Inflammatory macrophage treated with lipopolysaccharide for 4 hours (primary cell): ENCODE measurements at places on chromosomes 3 and 15.
A peak's percentile ranks its signal among the peaks of the same experiment; 100 is the strongest.

DNA sequence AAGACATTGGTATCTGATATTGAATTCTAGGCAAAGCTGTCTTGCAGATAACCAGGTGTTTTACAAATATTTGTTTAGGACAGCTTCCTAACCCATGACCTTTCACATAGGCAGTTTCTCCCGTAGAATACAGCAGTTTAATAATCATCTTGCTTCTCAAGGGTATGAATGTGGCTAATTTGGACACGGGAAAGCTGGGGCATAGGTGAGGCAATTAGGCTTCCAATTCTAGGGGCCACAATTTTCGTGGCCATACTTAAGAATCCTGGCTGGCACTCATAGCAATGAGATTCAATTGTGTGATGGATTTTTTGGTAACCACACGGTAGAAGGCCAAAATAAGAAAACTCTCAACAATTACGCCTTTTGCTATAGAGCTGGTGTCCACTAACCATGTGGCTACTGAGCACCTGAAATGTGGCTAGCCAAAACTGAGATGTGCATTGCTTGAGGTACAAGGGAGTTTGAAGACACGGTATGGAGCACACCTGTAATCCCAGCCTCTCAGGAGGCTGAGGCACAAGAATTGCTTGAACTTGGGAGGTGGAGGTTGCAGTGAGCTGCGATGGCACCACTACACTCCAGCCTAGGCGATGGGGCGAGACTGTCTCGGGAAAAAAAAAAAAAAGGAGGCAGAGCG lies 34.4 kb downstream of the TFRC start:
- no peak for DNase-seq

DNA sequence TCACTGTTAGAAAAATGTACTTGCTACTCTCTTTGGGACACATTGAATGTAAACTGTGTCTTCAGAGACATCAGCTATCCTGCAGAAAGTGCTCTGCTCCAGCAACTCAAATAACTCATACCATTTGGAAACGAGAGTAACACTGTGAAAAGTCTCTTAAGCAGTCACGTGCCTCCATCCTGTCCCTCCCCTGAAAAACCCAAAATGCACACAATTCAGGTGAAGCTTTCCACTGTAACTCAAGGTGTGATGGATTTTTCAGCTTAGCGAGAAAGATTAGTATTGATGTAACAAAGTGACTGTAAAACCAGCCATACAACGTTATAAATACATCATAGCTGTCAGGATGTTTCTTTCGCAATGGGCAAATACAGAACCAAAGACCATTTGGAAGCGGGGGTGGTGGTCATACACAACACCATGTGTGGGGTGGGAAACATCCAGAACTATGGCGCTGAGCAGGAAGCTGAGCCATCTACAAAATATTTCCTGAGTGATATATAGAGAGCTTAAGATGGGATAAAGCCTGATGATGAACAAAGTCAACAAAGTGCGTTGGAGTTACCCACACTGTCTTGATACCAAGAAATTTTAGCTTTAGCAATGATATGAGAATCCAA lies 332.3 kb downstream of the FOXP1 start:
- no peak for DNase-seq

GRCh38 chr3:172911142-172911541 lies 160.6 kb downstream of the ECT2 start:
- DNase-seq: no peak

GRCh38 chr3:50251220-50251619 lies 15.2 kb downstream of the GNAI2 start:
- DNase-seq: peak; percentile 70

- DNase-seq: no peak
These were observed 192.6 kb upstream of the PRICKLE2 start for GRCh38 chr3:64417816-64418215.

DNA sequence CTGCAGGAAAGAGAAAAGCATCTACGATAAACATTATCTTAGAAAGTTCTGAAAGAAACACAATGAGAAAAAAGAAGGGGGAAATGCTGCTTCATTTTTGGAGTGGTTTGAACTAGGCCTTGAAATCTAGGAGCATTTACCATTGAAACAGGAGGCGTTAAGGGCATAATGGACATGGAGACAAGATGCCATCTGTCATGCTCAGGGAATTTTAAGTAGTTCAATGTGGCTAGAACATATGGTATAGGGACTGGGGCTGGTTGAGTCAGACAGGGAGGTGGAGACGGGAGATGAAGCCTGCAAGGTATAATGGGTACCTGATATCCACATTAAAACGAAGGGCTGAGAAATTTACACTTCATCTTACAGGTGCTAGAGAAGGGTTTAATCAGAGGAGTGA lies 10.4 kb upstream of the PLAAT1 start:
- DNase-seq: no peak

DNA sequence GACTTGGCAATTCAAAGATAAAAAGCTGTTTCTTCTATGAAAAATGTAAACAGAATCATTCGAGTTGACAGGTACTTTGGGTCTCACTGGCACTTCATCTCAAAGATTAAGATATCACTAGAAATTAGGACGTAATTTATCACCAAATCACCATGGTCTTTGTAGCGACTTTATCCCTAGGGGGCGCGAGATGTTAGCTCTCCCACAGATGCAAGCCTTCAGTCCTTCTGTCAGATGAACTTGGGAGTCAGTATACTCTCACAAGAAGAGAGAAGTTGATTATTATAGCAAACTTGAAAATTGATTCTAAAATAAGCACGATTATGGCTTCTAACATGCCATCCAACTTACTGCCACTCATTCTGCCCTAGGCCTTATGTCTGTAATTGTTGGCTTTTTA lies 150.3 kb downstream of the ALCAM start:
- DNase-seq: no peak

DNA sequence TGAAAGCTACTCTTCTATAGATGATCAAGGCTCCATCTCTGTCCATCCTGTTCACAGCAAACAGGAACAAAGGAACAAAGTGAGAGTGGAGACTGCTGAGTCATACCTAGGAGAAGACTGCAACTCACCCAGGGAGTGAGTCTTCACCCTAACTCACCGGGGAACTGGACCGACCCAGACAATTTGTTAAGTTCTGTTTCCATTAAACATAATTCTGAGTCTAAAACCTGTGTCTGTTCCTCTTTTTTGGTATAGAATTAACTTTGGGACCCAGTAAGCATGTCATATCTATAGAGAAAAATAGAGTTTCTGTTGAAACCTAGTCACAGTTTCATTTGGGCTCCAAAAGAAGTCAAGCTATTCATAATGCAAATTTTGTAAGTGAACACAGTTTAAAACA lies 21.6 kb downstream of the CCDC80 start:
- peak; percentile 7 for DNase-seq

DNA sequence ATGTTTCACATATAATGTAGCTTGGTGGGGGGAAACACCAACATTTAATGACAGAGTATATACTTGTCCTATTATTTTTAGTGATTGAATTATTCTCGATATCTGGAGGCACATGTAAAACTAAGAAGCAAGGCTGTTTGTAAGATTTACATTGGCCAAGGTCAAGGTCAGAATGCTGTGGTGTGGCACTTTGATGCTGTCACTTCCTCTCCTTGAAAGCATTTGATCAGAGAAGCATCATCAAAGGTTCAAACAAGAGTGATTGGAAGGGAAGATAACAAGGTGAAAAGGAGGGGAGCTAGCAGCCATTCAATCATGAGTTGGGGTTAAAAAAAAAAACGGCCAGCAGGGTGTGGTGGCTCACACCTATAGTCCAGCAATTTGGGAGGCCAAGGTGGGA lies 26.4 kb downstream of the RTF1 start:
- no peak for DNase-seq

GRCh38 chr15:63010920-63011693 lies 31.4 kb upstream of the TPM1 start:
- no peak for DNase-seq

- no peak for DNase-seq
These were observed 619.3 kb downstream of the SI start for GRCh38 chr3:164458986-164459385.

- DNase-seq: no peak
These were observed 639.8 kb downstream of the MAGI1 start for GRCh38 chr3:65398953-65399352.

- no peak for DNase-seq
These were observed 333.1 kb upstream of the NECTIN3 start for GRCh38 chr3:110738531-110738930.

DNA sequence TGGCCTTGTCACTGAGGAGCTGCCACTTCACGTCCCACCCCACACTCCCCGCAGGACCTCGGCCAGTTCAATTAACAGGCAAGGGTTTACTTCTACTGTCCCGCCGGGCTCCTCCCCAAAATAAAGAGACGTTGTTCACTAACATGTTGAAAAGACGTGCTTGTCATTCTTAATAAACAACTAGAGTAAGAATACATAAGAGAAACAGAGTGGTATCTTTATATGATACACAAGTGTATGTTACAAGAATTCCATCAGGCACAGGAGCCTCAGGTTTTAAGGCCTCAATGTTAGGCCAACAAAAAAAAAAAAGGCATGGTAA lies 326 bp upstream of the IMPDH2 start:
- DNase-seq: no peak

DNA sequence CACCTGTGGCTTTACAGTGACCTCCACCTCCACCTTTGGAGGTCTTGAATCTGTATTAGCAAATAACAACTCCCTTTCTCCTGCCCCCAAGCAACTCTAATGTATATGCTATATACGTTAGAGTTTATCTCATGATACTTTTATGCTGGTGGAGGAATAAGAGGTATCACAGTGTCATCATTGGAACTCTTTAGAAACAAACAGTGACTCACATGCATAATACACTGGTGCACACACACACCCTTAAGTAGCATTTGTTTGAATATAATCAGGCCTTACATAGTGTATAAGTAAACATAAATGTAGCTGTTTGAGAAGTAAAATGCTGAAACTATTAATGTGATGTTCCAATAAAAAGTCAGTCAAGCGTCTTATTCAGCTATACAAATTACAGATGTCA lies 280.2 kb upstream of the C2CD4B start:
- no peak for DNase-seq

DNA sequence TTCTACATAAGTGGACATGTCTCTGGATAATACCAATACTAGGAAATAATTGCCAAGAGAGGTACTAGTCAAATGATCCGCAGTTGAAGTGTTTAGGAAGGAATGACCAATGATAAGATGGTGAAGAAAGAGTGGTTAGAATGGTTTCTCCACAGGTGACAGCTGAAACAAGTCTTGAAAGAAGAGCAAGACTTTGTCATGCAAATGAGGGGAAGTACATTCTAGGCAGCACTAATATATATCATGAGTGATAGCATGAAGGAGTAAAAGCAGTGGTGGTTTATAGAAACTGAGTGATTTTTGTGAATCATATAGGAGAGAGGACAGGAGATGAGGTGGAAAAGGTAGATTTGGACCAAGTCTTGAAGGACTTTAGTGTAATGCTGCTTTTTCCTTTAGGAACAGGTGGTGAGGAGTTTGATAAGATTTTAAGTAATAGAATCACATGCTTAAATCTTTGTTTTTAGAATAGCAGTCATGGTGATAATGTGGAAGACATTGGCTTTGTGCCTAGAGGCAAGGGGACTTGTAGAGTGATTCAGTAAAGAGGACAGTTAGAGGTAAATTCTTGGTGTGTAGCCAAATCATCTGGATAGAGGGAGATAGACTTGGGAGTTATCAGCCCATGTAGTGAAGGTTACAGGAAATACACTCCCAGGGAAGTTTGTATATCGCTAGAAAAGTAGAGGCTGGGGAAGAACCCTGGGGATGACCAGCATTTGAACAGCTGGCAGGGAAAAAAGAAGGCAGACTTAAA lies 31.9 kb downstream of the SLMAP start:
- DNase-seq: no peak

DNA sequence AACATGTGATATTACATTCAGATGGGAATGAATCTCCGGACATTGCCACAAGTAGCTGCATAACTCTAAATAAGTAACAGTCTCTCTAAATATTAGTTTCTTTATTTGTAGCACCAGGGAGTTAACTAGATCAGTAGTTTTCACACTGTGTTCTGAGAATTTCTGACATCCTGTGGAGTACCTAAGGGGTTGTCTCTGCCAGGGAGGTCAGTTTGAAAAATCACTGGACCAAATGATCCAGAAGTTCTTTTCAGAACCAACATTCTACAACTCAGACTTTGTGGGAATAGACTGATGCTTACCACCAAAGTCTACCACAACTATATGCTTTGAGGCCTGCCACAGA lies 9.0 kb upstream of the ILDR1 start:
- no peak for DNase-seq

- peak; percentile 2 for DNase-seq
These were observed 162.2 kb downstream of the RSRC1 start for GRCh38 chr3:158272081-158272480.

- DNase-seq: no peak
These were observed 27.7 kb downstream of the TRAK1 start for GRCh38 chr3:42118762-42119361.

- DNase-seq: no peak
These were observed 262.3 kb downstream of the GAP43 start for GRCh38 chr3:115885621-115886020.

- DNase-seq: no peak
These were observed 19.7 kb downstream of the SPSB4 start for GRCh38 chr3:141070727-141071357.

GRCh38 chr3:41018855-41019254 lies 180.4 kb upstream of the CTNNB1 start:
- peak; percentile 24 for DNase-seq

DNA sequence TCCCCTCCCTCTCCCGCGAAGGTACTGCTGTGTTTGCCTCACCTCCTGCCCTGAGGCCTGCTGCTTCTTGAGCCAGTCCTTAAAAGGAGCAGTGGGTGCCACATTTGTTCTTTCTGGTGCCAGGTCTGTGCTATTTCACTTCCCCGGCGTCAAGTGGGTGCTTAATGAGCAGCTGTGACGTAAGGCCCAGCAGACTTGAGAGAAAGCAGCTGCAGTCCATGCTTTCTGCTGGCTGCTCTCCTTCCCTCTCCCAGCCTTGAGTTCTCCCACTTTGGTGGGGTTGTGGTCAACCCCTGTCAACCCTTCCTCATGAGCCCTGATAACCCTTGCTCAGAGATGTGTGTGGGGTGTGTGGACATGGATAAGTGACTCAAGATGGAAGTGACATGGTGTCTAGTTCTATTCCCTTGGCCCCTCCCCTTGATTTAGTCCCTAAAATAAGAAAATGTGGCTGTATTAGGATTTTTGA lies 6.9 kb downstream of the INAFM2 start:
- DNase-seq: peak; percentile 65

DNA sequence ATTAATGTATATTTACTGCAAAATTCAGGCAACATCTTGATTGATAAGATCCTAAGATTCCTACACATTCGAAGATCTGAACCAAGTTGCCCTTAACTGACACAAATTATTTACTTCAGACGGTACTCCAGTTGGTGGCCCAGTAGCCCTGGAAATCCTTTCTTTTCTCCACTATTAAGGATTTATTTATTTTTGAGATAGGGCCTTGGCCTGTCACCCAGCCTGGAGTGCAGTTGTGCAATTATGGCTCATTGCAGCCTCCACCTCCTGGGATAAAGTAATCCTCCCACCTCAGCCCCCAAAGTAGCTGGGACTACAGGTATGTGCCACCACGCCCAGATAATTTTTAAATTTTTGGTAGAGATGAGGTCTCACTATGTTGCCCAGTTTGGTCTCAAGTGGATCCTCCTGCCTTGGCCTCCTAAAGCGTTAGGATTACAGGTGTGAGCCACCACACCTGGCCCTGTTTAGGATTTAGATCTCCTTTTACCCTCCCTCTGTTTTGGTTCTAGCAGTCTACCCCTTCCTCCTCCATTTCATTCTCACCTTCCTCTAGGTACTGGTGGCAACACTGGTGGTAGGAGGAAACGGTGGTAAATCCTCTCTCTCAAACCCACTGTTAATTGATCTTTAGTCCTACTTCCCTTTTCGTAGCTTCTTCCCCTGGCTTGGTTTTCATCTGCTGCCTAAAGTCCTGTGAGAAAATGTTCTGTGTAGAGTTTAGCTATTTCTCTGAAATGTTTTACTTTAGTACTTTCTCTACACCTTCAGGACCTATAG lies 12.7 kb upstream of the ZNF609 start:
- no peak for DNase-seq
